ENCODE measurements at places on chromosomes 1 and 21.
A peak's percentile ranks its signal among the peaks of the same experiment; 100 is the strongest.

- DNase-seq = no peak
Measured at GRCh38 chr1:239243006-239243405, 143.4 kb upstream of the CHRM3 start.

DNA sequence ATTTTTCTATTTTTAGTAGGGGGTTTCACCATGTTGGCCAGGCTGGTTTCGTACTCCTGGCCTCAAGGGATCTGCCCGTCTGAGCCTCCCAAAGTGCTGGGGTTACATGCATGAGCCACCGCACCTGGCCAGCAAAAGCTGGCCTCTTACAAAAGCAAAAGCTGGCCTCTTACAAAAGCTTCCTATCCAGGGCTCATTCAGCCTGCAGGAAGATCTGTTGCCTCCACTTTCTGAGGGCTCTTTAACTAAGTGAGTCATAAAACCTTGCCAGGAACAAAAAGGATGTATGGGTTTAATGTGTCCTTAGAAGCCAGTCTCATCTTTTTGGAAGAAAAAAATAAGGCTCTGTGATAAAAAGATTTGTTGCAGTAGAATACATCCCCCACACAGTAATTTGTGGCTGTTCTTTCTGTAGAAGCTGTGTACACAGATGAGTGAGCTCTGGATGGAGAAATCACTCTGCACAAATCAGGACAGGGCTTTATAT, 15.0 kb downstream of the HTR1D start:
- DNase-seq = no peak

GRCh38 chr21:14826630-14827029, 238.2 kb downstream of the NRIP1 start:
- DNase-seq = no peak

DNA sequence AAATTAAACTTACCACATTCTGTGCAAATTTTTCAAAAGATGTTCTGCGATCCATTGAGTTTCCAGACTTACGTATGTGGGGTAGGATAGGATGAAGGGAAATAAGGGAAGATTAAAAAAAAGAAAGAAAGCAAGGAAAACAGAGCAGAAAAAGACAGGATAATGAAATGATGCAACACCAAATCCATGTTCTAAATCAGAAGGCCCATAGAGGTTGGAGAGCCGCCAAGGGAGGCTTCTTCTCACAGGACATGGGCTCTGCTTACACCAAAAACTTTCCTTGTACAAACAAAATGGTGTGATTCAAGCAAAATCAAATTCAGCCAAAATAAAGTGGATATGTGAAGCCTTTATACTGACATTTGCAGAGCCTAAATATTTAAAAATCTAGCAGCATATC, 189.5 kb upstream of the GREM2 start:
- no peak for DNase-seq

GRCh38 chr1:210857705-210858104, 276.2 kb downstream of the KCNH1 start:
- no peak for DNase-seq

- DNase-seq = peak; percentile 91
Measured at GRCh38 chr1:146012703-146013558, 8.6 kb downstream of the HJV start.

DNA sequence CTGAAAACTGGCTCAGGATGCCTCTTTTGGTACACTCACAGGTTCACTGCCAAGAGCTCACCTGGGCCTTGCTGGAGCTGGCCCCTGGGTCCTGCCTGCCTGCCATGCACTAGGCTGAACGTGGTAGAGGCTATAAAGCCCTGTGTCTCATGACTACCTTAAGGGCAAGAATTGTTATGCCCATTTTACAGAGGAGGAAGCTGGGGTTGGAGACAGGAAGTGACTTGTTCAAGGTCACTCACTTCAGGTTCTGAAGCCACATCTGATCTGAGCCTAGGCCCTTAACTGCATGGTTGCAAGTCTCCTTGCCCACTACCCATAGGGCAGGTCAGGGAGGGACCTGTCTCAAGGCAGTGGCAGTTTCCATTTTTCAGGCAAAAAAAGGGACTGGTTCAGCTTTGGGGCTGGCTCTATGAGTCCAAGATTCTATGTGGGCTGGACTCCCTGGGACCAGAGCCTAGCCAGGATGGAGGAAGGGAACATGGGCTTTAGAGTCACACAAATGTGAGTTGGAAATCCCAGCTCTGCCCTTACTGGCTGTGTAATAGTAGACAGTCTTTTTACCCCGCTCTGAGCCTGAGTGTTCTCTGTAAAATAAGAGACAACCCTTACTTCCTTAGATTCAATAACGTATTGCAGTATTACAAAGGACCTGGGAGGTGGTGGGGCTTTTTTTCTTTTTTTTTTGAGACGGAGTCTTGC, 7.8 kb downstream of the STK40 start:
- no peak for DNase-seq

GRCh38 chr1:147243841-147244240, 1.4 kb downstream of the CHD1L start:
- DNase-seq = no peak

DNA sequence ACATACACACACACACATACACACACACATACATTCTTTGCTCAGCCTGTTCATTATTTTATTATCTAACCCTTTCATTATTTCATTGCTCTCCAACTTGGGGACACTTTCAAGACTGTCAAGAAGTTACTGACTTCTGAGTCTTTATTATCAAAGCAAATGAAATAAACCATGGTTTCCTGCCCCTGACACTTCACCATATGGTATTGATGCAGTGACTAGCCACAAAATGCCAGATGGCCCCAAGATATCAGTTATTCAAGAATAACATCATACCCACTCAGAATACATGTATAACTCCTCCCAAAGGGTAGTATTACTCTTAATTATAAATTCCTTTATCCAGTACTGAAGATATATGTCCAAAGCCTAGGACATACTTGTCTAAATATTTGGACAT, 197.3 kb downstream of the MRPL39 start:
- DNase-seq = no peak

DNA sequence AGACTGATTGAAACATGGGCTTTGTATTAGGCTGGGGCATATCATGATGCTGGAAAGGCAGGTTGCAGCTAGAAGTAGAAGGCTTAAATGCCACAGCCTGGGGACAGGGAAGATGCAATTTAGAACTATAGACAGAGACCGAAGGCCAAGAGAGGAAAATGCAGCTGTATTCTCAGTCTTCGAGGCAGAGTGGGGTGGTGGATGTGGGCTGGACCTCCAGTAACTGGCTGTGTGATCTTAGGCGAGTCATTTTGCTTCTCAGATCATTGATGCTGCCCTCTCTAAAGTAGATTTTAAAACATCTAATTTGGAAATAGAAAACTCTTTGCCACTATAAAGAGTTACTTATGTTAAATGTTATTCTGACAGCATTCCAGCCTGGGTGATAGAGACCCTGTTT, 17.7 kb upstream of the SH2D2A start:
- DNase-seq = no peak

- DNase-seq = no peak
Measured at GRCh38 chr1:165742194-165742593, 26.5 kb downstream of the TMCO1 start.

DNA sequence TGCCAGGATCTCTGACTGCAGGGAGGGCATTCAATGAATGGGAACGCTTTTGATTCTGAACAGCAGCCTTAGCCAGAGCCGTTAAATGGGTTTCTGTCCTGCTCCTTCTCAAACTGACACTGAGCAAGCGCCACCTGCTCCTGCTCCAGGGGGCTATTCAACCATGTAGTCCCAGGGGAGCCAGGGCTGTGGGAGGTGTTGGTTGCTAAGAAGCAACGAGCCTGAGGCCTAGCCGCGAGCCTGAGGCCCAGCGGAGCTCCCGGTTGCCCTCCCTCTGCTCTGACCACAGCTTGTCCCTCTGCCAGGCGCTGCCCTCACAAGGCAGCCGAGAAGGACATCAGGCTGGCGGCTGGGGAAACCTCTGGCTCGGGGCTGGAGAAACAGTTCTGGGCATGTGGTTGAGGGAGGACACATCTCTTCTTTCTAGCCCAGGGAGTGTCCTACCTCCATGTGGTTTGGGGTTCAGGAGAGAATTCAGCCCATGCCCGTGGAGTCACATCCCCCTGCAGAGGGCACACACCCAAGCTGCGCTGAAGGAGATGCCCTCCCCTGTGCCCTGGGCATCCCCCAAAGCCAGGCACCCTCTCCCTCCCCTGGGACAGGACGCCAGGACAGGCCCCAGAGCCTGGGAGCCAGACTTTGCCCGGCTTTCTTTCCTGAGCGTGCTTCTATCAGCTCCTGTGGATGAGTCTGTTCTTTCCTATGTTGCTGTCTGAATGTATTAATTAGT, 18.0 kb downstream of the PCP4 start:
- DNase-seq = no peak

GRCh38 chr21:33317145-33317544, 7.6 kb upstream of the IFNAR1 start:
- no peak for DNase-seq

DNA sequence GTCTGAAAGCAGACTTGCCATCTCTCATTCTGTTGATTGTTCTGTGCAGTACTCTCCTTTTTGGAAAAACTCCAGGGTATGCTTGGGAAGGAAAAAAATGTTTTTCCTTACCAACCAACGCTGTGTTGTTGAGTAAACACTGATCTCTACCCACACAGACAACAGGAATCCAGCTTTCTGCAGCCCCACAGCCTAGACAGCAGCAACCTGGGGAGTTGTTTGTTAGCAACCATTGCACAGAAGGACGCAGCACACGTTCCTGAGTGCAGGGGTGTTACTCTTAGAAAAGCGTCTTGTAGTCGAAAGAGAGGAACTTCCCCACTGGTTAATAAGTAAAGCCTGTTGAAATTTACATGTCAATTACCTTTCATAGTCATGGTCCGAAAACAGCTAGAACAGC, 56.6 kb downstream of the SMYD2 start:
- no peak for DNase-seq

DNA sequence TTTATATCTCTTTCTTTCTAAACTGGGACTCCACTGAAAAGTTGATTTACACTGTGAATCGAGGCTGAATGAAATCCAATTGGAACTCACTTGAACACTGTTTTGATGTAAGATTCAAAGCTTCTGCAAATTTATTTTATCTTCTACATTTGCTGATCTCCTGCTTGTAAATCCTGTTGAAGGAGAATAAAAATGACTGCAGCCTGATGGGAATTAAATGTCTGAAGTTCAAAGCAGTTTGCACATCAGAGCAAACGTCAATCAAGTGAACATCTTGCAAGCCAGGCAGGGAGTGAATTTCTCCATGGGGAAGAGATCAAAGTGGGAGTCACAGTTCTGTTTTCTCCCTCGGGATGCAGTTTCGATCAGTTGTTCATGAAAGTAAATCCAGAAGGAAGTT, 127.2 kb downstream of the CACHD1 start:
- DNase-seq = no peak

DNA sequence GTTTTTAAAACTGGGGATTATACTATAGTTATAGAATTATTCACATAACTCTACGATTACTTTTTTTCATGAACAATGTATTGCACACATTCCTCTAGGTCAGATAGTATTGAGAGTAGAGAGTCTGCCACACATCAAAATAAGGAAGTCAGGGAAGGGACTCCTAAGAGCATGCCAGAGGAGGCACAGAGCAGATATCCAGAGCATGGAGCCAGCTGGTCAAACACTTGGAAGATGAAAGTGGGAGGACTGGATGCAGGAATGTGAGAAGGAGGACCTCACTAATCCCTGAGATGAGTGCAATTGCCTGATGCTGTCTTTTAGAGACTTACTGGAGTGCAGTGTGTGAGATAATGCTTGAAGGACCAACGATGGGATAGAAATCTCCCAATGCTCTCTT, 9.6 kb upstream of the RFX5 start:
- DNase-seq = no peak

- DNase-seq = no peak
Measured at GRCh38 chr1:40711465-40712404, 20.2 kb downstream of the NFYC start.

DNA sequence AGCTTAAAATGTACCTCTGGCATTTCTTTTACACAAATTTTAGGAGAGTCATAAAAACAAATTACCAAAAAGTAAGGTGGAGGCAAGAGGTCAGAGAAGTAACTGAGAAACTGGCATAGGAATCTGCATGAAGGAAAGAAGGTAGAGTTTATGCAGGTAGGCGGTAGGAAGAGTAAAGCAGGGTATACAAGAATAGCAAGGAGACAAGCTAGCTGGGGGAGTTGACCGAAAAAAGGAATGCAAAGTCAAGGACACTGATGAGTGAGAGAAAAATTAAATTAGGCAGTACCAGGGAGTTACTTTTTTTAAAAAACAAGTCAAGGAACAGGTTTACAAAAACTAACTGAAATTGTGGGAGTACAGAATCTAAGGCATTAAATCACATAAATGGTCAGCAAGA, 56.0 kb downstream of the FOXJ3 start:
- no peak for DNase-seq

DNA sequence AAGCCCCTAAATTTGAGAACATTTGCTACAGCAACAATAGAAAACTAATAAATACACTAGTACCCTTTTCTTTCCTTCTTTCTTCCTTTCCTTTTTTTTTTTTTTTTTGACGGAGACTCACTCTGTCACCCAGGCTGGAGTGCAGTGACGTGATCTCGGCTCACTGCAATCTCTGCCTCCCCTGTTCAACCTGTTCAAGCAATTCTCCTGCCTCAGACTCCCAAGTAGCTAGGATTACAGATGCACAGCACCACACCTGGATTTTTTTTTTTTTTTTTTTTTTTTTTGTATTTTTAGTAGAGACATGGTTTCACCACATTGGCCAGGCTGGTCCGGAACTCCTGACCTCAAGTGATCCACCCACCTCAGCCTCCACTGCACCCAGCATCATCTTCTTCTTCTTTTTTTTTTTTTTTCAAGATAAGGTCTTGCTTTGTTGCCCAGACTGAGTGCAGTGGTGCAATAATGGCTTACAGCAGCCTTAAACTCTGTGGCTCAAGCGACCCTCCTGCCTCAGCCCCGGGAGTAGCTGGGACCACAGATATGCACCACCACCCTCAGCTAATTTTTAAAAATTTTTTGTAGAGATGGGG, 19.6 kb upstream of the CBR3 start:
- DNase-seq = no peak

DNA sequence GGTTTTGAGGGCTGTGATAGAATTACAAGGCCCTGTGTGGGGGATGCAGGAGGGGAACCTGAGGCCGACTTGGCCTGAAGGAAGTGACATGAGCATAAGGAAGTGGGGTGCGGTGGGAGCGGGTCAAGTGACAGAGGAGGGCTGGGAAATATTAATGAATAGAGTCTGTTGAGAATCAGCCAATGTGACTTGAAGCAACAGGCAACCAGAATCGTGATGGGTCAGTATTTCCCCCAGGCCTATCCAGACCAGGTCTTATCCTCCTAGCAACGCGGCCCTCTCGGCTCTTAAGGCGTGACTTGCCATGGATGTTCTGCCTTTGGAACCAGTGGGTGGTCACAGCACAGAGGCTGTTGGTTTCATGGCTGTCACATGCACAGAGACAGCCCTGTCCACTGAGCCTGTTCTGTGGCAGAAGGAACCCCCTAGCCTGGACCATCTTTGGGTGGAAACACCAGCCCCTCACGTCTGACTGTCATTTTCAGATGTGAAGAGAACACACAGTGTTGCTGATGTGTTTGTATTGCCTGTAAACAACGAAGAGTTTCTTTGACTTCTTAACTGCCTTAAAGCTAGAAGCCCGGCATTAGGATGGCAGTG, 468.8 kb downstream of the CAMTA1 start:
- DNase-seq = no peak
